PC-3 (cell line): ENCODE measurements at places on chromosomes 12 and 14. TPM values are rescaled to one million over a fixed set of nuclear protein-coding genes. Genes with fewer than 3 reads are reported as not detected.
A peak's percentile ranks its signal among the peaks of the same experiment; 100 is the strongest.

DNA sequence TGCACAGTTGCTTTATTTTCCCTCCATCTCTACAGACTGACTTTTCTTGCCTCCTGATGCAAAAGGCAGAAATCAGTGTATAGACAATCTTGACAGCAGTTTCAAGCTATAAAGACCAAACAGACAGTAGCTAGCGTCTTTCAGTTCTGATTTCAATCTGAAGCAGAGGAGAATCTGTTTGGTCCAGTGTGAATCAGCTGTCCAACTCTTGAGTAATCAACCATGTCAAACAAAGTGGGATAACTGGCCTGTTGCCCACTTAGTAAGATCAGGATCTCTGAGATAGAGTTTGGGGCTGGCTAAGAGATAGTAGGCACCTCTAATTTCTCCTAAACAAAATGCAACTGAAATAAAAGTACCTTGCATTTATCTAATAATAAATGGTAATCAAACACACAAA lies 797.4 kb upstream of the FBXO33 start:
- peak; percentile 36 for DNase-seq

Gene GLIPR1L1
- not detected in 2 replicates for total RNA-seq

Gene LIN7A
- total RNA-seq, result not detected in 2 replicates

DNA sequence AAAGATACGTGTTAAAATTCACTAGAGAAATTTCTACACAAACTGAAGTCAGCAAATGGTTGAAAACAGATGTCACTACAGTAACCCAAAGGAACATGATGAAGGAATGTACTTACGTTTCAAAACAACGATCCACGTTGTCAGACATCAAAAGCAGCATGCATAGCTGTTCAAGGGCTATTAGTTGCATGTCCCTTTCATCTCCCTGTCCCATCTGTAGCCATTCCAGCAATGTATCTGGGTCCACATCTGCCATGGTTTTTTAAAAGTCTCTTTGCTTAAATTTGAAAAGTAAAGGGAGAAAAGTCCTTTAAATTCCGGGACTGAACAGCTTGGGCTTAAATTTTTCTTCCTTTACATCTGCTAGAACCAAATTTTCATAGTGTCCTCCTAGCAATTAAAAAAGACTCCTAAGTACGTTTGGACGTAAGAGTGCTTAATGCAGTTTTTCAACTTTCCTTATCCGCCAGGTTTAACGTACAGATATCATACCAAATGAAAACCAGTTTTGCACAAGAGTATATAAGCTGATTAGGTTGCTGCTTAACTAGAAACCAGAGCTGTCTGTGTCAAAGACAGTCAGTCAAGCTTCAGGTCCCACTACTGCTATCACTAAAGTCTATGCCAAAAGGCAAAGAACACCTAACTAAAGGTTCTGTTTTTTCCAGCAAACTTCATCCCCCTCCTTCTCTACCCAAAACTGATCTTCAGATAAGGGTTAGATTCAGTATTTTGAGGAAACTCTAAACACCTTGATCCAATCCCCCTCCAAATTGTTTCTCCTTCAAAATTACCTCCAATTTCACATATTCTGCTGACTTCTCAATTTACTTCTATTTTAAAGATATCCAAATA lies 1.7 kb downstream of the HECTD1 start:
- DNase-seq, result peak; percentile 46

- no peak for DNase-seq
Measured at GRCh38 chr12:9615420-9616136, 7.9 kb upstream of the KLRB1 start.

GRCh38 chr12:24231298-24231697 lies 281.8 kb upstream of the SOX5 start:
- no peak for DNase-seq

DNA sequence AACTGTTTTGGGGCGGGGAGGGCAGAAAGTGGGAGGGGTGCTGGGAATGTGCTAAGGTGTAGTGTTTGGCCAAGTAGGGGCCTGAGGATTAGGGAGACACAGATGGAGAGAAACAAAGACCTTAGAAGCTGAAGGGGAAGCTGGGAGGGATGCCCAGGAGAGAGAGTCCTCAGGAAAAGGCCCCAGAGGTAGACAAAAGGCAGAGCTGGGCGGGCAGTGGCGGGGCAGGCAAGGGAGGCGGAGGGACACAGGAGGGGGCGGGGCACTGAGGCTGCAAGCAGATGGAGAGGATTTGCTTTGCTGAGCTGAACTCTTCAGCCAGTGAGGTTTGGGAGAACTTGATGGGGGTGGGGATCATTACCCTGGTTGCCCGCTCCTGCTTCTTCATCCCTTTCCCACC lies 2.8 kb downstream of the PTMS start:
- no peak for DNase-seq

GRCh38 chr14:104036212-104036611 lies 49.3 kb upstream of the ASPG start:
- DNase-seq, result no peak

DNA sequence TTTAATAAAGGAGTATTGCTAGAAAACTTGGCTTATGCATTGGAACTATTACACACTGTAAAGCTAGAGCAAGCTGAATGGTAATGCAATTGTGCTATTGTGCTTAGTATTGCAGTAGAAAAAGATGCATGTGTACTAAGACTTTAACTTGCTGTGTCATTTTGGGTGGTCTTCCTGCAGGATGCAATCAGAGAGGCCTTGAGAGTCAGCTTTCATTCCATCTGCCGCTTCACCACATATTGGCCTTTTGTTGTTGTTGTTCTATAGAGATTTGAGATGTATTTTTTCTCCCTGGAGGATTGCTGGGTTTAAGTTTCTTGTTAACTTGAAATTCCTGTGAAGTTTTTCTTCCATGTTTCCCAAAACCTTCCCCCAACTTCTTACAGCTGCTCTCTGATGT lies 449.7 kb downstream of the TMTC2 start:
- no peak for DNase-seq

Gene E2F7
- 17.2 and 19.0 TPM in 2 replicates for total RNA-seq

Gene MYO1A
- 0.17 TPM in 1 of 2 replicates, not detected in the other for total RNA-seq

DNA sequence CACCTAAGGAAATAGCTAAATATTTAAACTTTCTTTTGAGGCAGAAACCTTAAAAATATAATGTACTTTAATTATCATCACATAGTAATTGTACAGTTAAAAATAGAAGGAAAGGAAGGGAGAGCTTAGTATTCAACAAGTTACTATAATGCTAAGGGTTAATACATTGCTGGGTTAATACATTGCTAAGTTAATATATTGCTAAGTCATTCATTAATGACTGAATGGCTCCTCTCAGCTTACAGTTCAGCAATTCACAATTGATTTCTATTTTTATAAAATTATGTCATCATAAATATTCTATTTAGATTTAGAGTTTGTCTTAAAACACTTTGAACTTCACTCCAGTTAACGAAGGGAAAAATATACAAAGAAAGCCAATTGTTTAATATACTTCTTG lies 207.9 kb downstream of the BMP4 start:
- no peak for DNase-seq
